ENCODE measurements at places on chromosomes 11 and 22.

DNA sequence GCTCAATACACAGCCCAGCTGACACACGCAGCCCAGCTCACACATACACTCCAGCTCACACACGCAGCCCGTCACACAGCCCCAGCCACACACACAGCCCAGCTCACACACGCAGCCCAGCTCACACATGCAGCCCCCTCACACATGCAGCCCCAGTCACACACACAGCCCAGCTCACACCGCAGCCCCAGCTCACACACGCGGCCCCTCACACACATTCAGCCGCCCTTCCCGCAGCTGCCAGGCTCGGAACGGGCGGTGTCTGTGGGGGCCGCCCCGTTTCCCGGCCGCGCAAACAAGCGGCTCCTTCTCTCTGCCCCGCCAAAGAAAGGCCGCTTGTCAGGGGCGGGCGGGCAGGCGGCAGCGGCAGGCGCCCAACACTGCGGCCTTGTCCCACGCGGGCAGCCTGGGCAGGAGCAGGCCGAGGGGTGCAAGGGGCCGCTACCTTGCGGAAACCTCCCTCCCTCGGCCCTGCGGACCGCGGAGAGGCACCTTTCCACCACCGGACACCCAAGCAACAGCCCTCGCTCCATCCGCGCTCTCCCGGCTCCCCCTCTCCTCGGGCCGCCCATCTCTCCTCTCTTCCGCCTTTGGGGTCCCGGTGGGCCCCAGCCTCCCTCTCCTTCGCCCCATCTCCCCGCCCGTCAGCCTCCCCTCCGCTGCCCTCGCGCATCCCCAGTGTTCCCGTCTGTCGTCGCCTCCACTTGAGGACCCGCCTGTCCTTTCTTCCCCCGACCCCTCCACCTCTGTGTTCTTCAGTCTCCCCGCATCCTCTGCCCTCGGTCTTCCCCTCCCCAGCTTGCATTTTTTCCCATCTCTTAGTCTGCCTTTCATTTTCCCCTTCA lies 2.2 kb downstream of the PHLDB1 start:
- no peak for DNase-seq

- DNase-seq = no peak
Measured at GRCh38 chr11:108733479-108734116, 68.7 kb downstream of the DDX10 start.

DNA sequence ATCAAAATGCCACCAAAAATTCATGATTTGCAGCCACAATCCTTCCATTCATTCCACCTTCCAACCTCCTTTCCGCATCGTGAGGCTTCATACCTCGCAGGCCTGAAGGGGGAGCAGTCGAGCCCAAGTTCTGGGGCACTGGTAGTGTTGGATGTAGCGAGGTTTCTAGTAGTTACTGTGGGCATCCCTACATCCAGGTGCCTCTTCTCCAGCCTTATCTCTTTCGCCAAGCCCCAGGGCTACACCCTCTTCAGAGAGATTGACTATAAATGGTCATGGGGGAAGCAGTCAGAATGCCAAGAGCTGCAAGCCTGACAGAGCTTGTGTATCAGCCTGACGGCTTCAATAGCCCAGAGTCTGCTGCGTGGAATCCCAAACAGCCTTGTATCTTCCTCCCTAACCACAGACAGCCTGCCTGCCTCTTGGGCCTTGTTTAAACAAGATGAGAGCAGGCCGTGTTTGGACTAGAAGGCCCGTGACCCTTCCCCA lies 28.9 kb downstream of the CLMP start:
- peak; percentile 36 for DNase-seq

- DNase-seq = no peak
Measured at GRCh38 chr22:45180146-45180679, 16.5 kb downstream of the NUP50 start.

- DNase-seq = no peak
Measured at GRCh38 chr22:49946612-49947295, 13.8 kb upstream of the PIM3 start.

GRCh38 chr11:34162493-34162820 lies 57.0 kb downstream of the NAT10 start:
- DNase-seq = no peak

DNA sequence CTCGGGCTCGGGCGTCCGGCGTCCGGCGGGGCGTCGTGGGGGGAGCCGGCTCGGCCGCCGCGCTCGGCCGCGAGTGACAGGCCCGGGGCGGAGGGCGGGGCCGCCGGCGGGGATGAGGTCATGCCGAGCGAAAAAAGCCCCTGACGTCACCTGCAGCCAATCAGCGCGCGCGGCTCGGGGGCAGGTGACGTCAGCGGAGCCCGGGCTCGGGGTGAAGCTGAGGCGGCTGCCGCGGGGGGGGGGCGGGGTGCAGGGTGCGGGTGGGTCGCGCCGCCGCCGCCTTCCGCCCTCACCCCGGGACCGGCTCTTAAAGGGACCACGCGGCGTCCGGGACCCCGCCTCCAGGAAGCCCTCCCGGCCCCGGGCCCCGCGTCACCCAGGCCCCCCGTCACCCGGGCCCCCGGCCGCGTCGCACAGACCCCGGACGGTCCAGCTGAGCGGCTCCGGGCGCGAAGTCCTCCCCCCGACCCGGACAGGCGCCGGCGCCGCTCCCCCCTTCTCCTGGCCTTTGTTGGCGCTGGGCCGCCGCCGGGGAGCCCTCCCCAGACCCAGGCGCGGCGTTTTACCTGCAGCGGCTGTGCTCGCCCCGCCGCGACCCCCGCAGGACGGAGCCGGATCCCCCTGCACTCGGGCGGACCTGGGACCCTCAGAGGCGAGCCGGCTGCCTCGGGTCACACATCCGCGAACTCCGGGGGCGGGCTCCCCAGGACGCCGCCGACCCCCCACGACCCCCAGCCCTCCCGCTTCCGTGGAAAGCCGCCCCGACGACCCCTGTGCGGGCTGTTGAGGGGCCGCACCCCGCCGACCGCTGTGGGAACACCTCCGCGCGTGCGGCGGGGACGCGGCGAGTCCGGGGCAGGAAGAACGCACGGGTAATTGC lies at the start of gene DUSP8:
Gene DUSP8, minus strand, starts transcription at position 75 of the 880 bp plus-strand sequence. CDS start 6,445 bp downstream, outside the sequence.
- DNase-seq = peak; percentile 87

DNA sequence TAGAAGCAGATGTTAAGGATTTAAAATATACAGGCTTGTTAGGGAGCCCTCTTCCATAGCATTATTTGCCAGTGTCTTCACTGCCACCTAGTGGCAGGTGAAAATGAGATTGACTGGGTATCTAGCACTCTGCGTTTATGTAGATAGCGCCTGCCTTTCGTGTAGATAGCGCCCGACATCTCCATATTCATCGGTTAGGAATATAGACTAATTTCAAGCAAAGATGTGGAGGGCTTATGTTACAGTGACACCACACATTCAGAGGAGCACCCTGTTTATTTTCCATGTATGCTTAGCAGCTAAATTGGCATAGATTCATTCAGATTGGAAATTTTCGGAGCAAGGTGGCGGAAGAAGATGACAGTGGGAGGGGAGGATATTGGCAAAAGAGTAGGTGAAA lies 72.0 kb downstream of the SLC5A12 start:
- DNase-seq = peak; percentile 44

GRCh38 chr11:128346804-128347203 lies 240.6 kb downstream of the ETS1 start:
- no peak for DNase-seq

DNA sequence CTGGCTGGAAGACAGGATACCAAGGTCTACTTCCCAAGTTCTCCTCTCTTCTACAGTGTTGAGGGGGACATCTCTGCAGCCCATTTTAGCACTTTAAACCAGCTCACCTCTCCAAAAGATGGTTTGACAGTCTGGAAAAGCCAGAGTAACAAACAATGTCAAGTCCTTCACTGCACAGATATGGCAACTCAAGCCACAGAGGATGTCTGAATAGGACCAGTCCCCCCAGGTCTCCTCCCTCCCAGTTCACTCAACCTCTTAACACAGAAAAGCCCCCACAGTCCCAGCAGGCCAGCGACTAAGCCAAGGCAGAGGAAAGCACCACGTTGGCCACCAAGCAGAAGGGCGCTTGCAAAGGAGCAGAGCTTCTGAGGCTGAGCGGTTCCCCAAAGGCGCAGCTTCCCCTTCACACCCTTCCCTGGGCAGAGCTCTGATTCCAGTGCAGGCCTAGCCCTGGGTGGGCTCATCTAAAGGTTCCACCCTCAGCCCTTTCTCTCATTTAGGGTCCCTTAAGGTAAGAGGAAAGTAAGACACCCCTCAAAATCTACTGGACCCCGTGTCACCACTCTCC lies 62.7 kb downstream of the PAK1 start:
- DNase-seq = no peak

DNA sequence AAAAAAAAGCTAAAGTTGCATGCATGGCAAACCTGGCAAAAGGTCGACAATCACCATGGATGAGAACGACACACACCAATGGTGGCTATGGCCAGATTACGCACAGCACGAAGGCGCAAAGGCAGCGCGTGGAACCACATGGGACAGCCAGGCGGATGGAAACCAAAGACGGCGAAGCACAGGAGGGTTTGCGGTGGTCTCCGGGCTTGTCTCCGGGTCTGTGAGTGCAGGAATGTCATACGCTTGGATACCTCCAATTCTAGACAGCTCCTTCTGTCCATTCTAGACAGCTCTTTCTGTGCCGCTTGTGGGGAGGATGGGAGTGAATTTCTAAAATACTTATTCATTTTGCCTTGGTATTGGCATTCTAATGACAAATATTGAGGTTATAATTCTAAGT lies 685.4 kb downstream of the BRD1 start:
- DNase-seq = no peak

GRCh38 chr11:76293189-76293631 lies 86.9 kb upstream of the WNT11 start:
- DNase-seq = no peak

- DNase-seq = no peak
Measured at GRCh38 chr11:93841446-93841845, 9.0 kb downstream of the VSTM5 start.

DNA sequence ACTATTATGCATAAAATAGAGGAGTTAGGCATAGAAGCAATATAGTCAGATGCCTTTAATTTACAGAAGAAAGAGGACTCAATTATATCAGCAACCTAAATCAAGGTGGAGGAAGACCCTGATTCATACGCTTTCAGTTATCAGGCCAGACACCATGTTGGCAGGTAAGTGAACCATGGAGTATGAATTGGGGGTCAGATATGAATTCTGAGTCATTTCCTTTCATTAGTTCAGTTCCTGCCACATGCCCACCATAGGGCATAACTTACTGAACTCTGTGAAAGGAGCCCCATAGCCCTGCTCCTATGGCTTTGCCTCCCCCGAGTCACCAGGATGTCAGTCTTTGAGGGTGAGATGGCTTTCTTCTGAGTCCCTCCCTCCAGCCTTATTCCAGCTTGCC lies 15.1 kb downstream of the PATE2 start:
- no peak for DNase-seq

- DNase-seq = no peak
Measured at GRCh38 chr22:20581503-20582170, 74.2 kb downstream of the MED15 start.

- DNase-seq = no peak
Measured at GRCh38 chr11:124749912-124750311, 2.1 kb downstream of the VSIG2 start.

DNA sequence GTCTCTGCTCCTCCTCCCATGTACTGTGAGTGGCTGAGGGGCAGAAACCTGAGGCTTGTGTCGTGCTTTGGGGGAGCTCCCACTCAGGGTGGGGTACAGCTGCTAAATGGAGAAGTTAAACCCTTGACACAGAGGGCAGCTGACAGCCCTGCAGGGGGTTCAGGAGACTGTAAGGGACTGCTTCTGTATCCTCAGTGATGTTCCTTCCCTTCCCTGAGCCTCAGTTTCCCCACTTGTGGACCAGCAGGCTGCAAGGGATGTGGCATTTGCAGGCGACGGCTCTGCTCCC lies 15.6 kb downstream of the SYNGR1 start:
- no peak for DNase-seq

- DNase-seq = no peak
Measured at GRCh38 chr22:26017932-26018331, 151.3 kb upstream of the SEZ6L start.

- no peak for DNase-seq
Measured at GRCh38 chr11:100964435-100964834, 165.2 kb downstream of the PGR start.

- peak; percentile 13 for DNase-seq
Measured at GRCh38 chr11:69867076-69868005, 48.1 kb upstream of the FGF3 start.

DNA sequence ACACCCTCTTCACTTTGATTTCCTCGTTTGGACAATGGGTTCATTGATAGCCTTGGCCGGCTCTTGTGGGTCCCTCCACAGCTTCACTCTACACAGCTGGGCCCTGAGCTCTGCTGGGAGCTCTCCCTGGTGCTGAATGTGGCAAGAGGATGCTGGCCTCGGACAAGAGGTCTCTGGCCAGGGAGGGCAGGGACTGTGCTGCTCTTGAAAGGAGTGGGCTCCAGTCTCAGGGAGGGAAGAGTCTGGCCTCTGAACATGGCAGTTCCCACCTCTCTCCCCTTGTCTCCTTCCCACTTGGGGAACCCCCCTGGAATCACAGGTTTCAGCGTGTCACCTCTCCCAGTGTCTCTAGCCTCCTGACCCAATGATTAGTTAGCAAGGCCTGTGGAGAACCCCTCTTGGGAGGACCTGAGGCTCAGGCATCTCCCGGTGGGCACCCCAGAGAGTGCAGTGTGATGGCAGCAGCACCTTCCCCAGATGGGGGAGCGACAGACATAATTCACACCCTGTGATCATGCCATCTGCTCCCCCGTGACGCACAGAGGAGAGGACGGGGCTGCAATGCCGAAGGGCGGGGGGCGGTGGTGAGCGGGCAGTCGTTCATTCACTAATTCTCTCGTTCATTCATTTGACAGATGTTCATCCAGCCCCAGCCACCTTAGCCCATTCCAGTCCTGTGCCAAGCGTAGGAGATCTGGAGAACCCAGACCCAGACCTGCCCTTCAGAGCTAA lies 2.8 kb upstream of the CABP7 start:
- DNase-seq = peak; percentile 65

- no peak for DNase-seq
Measured at GRCh38 chr11:101129203-101129943, at the start of gene PGR. Gene PGR (minus strand): TSS chr11:101129813. CDS start chr11:101129070, 743 bp downstream.

DNA sequence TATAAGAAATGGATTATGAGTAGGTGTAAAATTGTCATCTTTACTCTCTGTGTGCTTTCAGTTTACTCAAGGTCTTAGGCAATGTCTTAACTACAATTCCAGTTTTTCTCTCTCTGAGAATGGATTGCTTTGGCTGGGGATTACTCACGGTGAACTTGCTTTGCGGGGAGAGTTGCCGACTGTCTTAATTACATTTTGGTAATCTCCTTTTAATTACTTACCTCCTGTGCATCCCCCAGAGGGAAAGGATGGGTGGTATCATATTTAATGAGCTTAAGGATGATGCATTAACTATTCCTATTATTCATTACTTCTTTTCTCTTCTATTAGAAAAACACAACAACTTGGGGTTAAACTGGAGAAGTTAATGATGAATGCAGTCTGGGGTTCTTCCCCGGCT lies 159.4 kb downstream of the MPPED1 start:
- no peak for DNase-seq
